ENCODE measurements at places on chromosomes 4 and X.
A peak's percentile ranks its signal among the peaks of the same experiment; 100 is the strongest.

DNA sequence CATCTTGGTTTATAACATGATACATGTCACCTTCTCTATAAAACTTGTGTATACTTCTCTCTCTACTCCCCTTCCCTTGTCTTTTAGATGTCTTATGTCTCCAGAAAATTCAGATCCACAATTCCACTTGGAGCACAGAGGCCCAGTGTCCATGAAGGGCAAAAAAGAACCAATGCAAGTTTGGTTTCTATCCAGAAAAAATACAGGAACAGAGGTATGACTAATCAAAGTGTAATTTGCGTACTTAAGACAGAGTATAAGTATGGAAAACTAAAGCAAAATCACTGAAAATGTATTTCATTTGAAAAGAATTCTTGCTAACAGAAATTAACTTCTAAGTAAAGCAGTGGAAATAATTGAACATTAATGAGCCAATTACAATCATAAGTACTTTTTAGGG, 46.2 kb downstream of the GUCY1B1 start:
- DNase-seq: no peak

DNA sequence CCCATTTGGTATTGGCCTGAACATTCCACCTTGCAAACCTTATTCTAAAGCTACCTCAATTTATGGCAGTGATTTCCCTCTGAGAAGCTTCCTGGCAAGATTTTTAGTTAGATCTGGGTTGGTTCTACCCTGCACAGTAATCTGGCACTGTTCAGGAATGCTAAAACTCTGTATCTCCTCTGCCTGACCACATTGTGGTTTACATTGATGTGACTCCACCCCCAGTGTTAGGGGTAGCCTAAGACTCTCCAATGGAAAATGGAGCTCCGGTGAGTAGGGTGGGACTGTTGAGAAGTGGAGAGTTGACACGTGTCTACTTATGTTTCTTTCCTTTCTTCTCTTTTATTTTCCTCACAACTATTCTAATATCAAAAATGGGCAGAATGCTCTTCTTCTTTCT, 45.4 kb downstream of the BMPR1B start:
- no peak for DNase-seq

DNA sequence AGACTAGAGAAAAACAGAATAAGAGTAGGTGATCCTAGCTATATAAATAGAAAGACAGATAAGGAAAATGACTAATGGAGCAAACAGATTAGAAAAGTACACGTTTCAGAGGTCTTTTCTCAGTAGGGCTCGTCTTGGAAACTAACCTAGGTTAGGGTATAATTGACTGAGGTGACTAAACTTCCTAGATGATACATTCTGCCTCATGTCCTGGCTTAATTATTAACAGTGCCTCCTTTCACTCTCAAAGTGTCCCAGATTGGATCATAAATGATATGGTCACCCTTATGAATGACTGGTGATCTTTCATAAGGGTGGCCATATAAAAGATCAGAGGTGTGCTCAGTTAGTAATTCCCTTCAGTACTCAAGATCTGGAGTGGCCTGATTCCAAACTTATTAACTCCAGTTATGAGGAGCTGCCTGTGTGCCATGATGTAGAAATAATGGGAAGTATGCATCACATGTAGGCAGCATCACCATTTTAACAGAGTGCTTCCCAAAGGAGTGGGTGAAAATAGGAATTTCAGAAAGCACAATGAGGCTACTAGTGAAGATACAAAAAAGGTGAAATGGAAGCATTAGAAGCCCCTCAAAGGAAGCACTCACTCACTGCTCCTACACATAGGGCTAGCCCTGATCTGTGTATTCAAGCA, 14.7 kb upstream of the GRIA3 start:
- DNase-seq: no peak

DNA sequence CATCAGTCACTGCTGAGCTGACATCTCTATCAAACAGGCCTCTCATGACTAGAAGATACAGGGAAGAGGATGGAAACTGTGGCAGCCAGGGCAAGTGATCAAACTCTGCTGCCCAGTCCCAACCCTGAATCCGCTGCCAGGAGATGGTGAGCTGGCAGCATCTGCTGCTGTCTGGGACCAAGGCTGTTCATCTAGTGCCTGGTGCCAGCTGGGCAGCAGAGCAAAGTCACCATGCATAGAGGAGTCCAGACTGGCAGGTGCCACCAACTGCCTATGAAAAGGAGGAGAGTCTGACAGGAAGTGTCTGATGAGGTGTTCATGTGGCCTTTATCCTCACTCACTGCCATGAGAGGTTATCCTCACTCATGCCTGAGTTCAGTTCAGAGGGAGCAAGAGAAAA, 518.9 kb downstream of the MID1IP1 start:
- no peak for DNase-seq

DNA sequence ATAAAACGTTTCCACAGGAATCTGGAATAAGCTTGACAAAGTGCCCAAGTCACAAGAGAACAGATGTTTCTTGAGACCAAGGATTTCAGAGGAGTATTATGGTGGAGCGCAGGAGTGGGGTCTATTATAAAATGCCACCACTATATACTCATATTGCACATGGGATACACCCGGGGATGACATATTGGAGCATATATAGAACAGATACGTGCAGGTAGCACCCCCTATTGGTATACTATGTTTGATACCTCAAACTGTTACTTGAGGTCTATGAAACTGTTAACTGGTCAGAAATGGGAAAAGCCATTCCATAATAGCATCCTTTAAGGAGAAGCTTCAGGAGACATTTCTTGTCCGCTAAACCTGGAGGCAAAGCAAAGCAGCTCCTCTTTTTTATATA, 86.0 kb downstream of the PCYT1B start:
- no peak for DNase-seq

DNA sequence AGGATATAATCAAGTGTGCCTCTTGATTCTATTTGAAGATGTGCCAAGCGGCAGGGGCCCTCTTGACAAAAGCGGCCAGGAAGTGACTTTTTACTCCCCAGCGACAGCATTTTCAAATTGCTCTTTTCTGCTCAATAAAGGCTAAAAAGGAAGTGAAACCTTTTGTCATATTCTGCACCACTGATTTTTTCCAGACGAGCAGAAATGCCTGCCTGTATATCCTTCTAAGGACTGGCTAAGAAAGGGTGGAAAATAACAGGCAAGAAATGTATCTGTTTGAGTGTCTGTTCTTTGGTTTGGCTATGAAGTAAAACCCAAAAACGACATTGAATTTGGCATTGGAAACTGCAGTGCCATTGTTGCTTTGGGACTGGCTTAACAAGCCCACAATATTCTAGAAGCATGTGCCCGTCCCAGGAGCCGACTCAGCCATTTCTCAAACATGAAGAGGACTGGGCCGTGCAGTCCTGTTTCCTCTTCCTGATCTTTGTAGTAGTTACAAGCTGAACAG, 25.4 kb downstream of the TMSB4X start:
- no peak for DNase-seq

GRCh38 chr4:110165382-110166286, 32.8 kb downstream of the ELOVL6 start:
- no peak for DNase-seq

DNA sequence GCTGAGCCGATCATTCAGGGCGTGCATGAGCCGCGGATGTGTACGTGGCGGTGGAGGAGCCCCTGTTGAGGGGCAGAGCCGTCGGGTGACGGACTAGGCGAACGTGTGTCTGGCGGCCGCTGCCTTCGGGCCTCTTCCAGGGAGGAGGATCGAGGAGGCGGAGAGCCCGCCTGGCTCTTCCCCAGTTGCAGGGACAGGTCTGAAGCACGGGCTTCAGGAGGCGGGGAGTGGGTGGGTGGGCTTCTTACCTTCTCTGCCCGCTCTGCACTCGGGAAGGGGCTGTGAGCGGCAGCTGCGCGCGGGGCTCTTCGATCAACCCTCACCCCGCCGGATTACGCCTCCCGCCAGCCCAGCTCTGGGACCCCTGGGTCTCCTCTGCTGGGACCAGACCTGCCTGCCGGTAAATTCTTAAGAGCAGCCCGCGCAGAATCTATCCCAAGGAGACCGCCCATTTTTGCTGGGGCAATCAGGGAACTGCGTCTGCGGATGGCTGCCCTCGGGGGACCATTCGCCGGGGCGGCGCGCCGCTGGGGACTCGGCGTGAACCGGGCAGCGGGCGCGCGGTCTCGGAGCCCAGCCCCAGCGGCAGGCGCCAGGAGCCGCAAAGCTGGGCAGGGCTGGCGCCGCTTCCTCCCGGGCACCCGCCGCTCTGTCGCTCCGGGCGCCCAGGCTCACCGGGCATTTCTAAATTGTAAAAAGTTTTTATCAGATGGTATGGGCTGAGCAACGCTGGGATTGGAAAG, 4.9 kb downstream of the PLAC8 start:
- DNase-seq: peak; percentile 10

DNA sequence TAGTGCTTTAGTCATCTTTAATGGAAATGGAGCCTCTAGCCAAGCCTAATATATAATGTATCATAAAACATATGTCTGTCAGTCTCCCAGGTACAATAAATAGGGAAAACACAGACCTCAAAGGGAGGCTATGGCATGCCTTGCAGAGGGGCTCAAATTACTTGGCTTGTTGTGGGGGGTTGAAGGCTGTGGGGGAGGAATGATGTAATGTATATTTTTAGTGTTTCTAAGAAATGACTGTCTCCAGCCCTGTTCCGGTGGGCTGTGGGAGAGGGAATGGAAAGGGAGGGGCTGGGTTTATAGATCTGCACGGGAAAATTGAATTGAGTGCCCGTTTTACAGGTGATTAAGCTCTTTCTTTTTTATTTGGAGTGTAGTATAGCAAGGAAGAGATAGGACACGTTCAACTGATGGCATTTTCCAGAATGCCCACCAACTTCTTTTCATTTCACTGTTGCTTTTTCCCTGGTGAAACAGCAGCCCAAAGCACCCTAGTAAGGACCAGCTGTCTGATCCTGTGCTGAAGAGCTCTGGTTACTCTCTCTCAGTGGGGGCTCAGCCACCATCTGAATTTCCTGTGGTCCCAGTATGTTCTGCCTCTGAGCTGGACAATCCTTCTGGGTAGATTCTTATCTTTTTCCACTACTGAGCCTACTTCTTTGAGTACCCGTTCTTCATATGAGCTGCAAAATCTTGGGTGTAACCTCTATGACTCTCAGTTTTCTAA, 220.7 kb upstream of the CASK start:
- no peak for DNase-seq

DNA sequence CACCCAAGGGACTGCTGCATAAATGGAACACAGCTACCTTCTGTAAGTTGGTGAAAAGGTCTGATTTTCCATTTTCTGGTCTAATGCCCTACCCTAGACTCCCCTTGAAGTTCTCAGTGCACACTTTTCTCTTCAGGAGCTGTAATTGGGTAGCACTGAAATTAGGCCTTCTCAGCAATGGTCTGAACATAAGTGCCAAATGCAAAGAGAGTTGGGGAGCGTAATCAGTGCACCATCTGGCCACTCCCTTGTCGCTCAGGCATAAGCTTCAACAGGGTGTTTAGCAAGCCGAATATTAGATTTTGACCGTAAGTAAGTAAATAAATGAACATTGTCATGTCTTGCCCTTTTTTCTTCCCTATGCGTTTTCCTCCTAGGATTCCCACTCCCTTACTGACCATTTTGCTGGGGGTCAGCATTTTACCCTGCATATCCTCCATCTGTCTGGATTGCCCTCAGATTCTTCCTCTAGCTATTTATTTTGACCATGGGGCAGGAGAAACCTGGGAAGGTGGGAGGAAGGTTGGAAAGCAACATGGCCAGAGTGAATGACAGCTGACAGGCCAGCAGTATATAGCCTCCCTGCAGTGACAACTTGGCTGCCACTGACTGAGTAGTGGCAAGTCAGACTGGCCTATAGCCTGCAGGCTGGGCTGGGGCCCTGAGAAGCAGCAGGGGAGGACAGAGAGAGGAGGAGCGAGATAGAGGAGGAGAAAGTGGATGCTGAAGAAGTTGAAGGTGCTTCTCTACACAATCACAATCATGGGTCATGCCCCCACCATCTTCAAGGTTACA, 2.7 kb downstream of the NHSL2 start:
- DNase-seq: no peak

DNA sequence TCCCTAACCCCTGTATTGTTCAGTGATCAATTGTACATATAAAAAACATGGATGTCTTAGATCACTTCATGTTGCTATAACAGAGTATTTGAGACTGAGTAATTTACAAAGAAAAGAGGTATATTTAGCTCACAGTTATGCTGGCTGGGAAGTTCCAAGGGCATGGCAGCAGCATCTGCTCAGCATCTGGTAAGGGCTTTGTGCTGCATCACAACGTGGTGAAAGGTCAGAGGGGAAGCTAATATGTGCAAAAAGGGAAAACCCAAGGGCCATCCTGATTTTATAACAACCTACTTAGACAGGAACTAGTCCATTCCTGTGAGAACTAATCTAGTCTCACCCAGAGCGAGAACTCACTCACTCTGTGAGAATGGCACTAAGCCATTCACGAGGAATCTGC, 128.2 kb upstream of the OTUD4 start:
- no peak for DNase-seq

DNA sequence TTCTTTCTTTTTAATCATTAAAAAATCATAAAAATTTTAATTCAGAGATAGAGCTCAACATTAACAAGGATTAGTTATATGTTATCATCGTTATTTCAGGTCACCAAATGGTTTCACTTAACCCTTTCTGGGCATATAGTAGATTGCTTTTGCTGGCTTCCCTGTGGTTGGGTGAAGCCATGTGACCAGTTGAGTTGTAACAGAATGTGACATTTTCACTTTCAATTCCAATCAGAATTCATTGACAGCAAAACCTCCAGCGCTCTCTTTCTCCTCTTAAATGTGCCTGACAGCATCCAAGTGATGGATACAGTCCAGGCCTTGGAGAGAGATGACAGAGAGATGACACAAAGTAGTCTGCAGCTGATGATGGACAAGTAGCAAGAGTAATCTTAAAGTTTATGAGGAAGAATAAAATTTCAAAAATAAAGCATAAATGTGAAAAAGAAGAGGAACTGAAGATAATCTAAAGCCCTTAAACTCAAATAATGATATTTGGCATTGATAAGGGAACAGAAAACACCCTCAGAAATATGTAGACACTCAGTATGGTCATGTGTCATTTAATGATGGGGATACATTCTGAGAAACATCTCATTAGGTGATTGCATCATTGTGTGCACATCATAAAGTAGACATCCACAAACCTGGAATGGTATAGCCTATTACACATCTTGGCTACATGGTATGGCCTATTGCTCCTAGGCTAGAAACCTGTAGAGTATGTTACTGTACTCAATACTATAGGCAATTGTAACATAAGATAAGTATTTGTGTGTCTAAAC, 92.3 kb upstream of the QRFPR start:
- no peak for DNase-seq

GRCh38 chrX:123878252-123878721, 18.4 kb downstream of the XIAP start:
- DNase-seq: no peak

DNA sequence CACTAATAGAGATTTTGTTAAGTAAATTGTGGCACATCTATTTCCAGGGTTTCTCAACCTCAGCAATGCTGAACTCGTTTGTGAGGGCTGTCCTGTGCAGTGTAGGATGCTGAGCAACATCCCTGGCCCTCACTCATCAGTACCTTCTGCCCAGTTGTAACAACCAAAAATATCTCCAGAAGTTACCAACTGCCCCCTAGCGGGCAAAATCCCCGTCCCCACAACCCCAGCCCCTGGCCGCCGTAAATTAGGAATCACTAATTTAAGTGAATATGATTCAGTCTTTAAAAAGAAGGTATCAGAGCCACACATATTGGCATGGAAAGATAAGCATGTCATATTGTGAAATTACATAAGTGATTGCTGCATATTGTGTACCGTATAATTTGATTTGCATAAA, 123.4 kb downstream of the ASB9 start:
- no peak for DNase-seq

- DNase-seq: no peak
Observed at GRCh38 chr4:140213116-140213515, 59.1 kb upstream of the MAML3 start.

GRCh38 chr4:173527103-173527891, 2.7 kb downstream of the HAND2 start:
- no peak for DNase-seq

Data from anterior cingulate cortex (tissue), 58 donors.